Astrocyte of the spinal cord (primary cell): ENCODE measurements at places on chromosomes 16 and 17.

- DNase-seq: peak; percentile 85
These were observed 43.7 kb downstream of the NCOR1 start for GRCh38 chr17:16171613-16172012.

DNA sequence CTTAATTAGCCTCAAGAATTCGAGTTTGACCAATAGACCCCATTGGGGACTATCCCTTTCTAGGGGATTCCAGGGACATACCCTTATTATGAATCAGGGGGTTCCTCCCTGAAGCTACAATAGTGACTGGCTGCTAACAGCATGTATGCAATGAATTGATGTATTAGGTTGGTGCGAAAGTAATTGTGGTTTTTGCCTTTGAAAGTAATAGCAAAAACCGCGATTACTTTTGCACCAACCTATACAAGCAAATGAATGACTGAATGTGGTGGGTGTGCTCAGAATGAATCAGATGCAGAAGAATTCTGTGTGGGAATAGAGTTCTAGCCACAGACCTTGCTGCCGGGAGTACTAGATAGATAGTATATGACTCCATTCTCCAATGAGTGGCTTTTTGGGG, 76.7 kb downstream of the HLF start:
- DNase-seq: peak; percentile 26

- DNase-seq: peak; percentile 41
These were observed 26.1 kb downstream of the QPRT start for GRCh38 chr16:29705030-29705429.

GRCh38 chr16:1509307-1510221, 16.4 kb downstream of the TELO2 start:
- no peak for DNase-seq

GRCh38 chr16:11128211-11129141, 127.5 kb downstream of the SOCS1 start:
- no peak for DNase-seq

DNA sequence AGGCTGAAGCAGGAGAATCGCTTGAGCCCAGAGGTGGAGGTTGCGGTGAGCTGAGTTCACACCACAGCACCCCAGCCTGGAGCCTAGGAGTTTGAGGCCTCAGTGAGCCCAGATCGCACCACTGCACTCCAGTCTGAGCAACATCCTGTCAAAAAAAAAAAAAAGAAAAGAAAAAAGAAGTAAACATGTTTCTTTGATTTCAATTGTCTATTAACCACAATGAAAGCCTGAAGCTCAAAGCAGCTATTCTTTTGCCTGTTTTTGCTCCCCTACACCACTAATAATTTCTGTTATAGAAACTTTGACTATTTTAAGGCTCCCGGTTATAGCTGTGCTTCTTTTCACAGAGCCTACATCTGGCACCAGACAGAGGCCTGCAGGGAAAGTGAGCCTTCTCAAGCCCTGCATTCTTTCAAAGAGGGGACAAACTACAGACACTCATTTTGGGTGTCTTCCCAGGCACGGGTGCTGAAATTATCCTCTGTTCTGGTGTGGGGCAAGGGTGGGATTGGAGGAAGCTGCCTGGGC, 14.2 kb upstream of the SLC52A1 start:
- no peak for DNase-seq

- peak; percentile 91 for DNase-seq
These were observed 9.4 kb downstream of the MAP3K14 start for GRCh38 chr17:45307290-45308015.

DNA sequence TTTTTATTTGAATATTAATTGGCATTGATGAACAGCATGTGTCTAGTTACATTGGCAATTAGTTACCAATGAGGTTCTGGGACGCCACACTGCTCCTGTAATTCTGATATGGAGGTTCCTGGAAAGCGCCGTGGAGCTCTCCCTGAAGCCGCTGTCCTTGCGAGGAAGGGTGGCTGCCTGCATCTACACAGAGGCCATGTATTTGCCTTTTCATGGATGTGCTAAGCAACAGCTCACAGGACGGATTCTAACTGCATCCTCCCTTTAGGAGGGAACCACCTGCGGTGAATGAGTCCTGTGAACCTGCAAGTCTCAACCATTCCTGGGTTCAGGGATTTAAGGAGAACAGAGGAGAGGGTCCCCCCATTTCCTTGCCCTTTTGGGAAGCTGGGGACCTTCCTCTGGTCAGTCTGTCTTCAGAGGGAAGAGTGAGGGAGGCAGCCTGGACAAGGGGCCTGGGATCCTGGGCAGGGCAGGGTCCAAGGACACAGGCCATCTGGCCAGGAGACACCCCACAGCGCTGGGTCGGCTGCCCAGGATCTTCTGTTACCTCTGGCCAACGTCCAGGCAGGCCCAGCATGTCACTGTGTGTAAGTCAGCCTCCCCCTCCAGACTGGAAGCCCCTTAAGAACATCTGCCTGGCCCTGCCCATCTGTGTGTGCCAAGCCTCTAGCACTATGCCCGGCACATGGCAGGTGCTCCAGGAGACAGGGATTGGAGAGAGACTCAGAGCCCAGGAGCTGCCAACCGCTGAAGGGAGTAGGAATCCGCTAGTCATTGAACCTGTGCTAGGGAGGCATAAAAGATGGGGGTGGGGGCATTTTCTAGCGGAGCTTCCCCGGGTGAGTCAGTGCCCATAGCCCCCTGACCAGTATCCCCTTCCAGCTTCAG, 314.1 kb upstream of the TNRC6C start:
- DNase-seq: no peak
